ENCODE measurements at places on chromosomes 1 and 21. TPM values are rescaled to one million over a fixed set of nuclear protein-coding genes. Genes with fewer than 3 reads are reported as not detected.

GRCh38 chr1:103527331-103527730, 1.8 kb downstream of the RNPC3 start:
- no peak for DNase-seq

DNA sequence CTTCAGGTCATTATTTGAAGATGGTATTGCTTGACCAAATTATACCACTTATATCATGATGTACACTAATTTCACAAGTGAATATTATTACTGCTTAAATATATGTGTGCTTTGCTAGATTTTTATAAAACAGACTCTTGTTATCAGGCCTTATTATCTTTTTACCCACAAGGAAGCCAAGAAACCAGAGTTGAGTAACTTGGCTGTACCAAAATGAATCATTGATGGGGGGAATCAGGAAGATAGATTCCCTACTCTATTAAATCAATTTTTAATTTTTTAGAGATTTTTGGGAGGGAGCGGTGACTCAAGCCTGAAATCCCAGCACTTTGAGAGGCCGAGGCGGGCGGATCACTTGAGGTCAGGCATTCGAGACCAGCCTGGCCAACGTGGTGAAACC, 16.0 kb upstream of the SCCPDH start:
- DNase-seq = no peak

DNA sequence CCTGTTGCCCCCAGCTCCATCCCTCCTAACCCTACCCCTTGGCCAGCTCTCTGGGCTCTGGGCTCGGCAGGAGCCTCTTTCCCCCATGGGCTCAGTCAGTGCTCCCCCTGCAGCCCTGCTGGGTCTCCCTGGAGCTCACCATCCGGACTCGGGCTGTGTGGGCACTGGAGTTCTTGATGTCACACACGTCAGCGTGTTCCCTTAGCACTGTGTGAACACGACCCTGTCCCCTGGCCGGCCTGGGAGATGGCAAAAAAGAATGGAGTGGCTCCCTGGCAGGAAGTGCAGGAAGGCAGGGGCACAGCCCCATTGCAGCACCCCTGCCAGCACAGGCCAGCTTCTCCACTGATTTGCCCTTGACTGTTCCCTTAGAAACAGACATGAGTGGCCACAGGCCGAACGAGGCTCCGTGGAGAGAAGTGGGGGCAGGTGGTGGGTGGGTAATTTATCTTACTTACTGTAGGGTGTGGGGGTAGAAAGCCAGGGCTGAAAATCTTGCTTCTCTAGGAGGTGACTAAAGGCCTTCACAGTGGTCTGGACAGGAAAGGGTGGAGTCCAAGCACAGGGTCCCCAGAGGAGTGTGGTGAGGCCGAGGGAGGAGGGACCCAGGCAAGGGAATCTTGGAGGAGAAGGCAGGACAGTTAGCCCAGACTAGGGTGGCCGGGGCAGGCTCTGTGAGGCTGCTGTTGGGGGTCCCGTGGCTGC, 381.7 kb upstream of the VAMP3 start:
- DNase-seq = peak; percentile 60

The TRIM67 gene
- not detected for polyA plus RNA-seq
